ENCODE measurements at places on chromosomes 4 and X.

DNA sequence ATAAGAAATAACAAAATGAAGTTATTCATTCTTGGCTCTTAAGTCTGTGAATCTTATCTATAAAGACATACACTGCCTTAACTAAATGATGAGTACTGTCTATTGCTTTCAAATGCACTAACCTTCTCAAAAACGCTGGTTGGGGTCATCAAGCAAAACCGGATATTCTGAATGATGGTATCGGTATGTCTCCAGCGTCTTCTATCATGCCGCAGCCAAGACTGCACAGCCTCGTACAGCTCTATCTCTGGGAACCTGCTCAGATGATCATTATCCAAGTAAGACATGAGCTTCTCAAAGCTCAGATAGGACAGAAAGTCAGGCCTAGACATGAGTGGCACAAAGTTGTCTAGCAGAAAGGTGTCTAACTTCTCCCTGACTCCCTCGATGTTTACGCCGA is 21.1 kb downstream of the KLHL15 start:
- DNase-seq: no peak

- DNase-seq: no peak
Measured at GRCh38 chr4:141899541-141899940, 263.2 kb downstream of the IL15 start.

GRCh38 chrX:65925005-65925404 is 114.9 kb downstream of the VSIG4 start:
- DNase-seq: no peak

GRCh38 chr4:84434344-84434743 is 64.7 kb downstream of the NKX6-1 start:
- DNase-seq: no peak

DNA sequence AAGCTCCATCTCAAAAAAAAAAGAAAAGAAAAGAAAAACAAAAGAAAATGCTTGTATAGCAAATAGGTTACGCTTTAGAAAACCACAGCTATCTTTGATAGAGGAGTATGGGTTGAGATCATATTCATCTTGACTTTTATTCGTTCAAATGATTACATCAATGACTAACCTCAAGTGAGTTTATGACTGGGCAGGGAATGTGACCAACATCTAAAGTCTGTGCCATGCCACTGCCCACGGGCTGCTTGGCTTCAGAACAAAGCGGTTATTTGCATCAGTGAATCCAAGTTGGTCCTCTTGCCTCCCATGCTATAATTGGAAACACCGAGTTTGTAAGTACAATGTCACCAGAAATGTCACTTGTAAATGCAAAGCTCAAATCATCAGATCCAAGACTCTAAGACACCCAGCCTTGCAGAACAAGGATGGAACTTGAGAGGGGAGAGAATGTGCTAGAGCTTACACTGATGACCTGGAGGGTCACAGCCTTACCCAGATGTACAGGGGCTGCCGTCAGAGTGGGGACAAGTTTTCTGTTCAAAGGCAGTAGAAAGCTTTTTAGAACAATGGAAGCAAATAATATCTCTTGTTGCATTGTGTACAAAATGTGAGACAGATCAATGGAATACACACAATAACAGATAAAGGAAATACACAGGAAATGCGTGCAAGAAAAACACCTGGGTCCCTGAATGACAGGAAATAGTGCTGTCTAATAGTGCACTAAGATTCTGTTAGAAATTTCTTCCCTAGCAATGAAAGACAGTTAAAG is 8.4 kb upstream of the OPN1LW start:
- no peak for DNase-seq

GRCh38 chr4:6272863-6273660 is 3.4 kb downstream of the WFS1 start:
- no peak for DNase-seq

GRCh38 chr4:123144616-123145015 is 222.2 kb upstream of the NUDT6 start:
- DNase-seq: no peak

Data from nephron progenitor cell (in vitro differentiated cells).